T-helper 17 cell (primary cell): ENCODE measurements at places on chromosomes 11 and 22.

DNA sequence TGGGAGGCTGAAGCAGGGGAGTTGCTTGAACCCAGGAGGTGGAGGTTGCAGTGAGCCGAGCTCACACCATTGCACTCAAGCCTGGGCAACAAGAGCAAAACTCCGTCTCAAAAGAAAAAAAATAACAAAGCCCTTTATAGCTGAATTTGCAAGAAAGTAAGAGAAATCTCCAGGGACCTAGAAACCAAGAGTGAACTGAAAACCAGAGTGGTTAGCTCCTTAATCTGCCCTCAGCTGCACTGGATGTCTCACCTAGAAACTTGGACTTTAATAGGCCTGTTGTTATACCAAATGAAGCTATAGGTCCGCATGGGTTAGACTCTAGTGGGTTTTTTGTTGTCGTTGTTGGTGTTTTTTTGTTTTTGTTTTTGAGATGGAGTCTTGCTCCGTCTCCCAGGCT is 4.1 kb downstream of the NEU3 start:
- H3K27me3 ChIP-seq: no peaks in the 10 kb centered on the region
- H3K27ac ChIP-seq: no peak overlapping the region
- DNase-seq: no peak
- peaks cover 18% of the 10 kb centered on the region for H3K4me1 ChIP-seq

DNA sequence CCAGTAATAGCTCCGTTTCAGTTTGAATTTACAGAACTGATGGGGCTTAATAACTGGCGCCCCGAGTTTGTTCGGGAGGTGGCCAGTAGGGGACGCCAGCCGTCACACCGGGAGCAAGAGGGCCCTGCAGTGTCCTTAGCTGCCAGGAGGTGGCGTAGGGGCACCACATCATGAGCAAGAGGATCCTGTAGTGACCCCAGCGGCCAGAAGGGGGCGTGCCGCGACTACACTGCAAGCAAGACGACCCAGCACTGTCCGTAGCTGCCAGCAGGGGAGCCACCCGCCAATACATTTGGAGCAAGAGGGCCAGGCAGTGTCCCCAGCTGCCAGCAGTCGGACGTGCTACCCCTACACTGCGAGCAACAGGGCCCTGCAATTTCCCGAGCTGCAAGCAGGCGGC is 663.7 kb upstream of the B3GAT1 start:
- peaks cover 8% of the 10 kb centered on the region for H3K27me3 ChIP-seq
- no peak overlapping the region for H3K27ac ChIP-seq
- no peaks in the 10 kb centered on the region for H3K36me3 ChIP-seq
- H3K4me3 ChIP-seq: no peak overlapping the region

DNA sequence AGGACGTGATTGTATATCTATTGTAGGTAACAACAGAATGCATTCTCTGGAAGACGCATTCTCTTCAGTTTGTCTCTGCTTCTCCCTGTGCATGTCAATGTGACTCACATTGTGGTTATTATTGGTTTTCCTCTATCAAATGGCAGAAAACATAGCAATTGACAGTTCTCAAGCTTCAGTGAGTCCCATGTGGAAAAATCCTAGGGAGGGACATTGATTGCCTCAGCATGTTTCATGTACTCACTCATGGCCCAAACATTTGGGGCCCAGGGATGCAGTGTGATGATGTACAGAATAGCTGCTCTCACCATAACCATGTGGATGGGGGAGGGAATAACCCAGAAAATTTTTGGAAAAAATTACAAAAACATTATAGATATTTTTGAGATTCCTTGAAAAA is 9.3 kb upstream of the ARL14EP start:
- peaks cover 13% of the 10 kb centered on the region for H3K4me1 ChIP-seq
- peaks cover 1% of the 10 kb centered on the region for H3K36me3 ChIP-seq
- peaks cover 28% of the 10 kb centered on the region for H3K27me3 ChIP-seq
- no peak for DNase-seq
- H3K4me3 ChIP-seq: no peak overlapping the region

GRCh38 chr22:47398491-47398890 is 636.0 kb downstream of the TBC1D22A start:
- peaks cover 16% of the 10 kb centered on the region for H3K27me3 ChIP-seq
- DNase-seq: no peak
- peaks cover 4% of the 10 kb centered on the region for H3K4me1 ChIP-seq
- no peaks in the 10 kb centered on the region for H3K36me3 ChIP-seq

- H3K4me1 ChIP-seq: no peaks in the 10 kb centered on the region
- DNase-seq: no peak
- H3K36me3 ChIP-seq: no peaks in the 10 kb centered on the region
- H3K4me3 ChIP-seq: no peak overlapping the region
Measured at GRCh38 chr11:69160296-69161116, 4.8 kb downstream of the SMIM38 start.

GRCh38 chr22:44615602-44616180 is 86.3 kb upstream of the PRR5 start:
- no peak overlapping the region for H3K27ac ChIP-seq
- peaks cover 2% of the 10 kb centered on the region for H3K4me1 ChIP-seq
- no peak overlapping the region for H3K4me3 ChIP-seq

- peaks cover 4% of the 10 kb centered on the region for H3K36me3 ChIP-seq
- H3K27me3 ChIP-seq: peaks cover 19% of the 10 kb centered on the region
- peak overlapping the region; percentile 85 for H3K27ac ChIP-seq
Measured at GRCh38 chr22:23522623-23523251, 57.4 kb downstream of the IGLL1 start.

- DNase-seq: no peak
- H3K27ac ChIP-seq: peak overlapping the region; percentile 77
- no peaks in the 10 kb centered on the region for H3K27me3 ChIP-seq
- peaks cover 29% of the 10 kb centered on the region for H3K4me1 ChIP-seq
- H3K4me3 ChIP-seq: peak overlapping the region; percentile 88
Measured at GRCh38 chr22:24400726-24401596, 26.4 kb upstream of the ADORA2A start.

DNA sequence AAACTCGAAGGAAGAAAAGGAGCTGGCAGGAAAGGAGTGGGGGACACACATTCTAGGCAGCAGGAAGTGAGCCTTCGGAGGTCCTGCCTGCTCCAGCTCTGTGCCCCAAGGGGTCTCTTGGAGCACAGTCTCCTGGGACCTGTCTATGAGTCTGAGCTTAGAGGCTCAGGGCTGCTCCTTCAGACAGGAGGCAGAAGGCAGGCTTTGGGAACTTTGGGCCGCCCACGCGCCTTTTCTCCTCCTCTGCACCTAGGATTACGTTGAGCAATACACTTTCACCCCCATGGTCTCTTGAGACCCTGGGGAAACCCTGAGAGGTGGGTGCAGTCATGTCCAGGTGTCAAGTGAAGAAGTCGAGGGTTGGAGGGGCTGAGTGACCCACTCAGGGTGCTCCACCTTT is 965 bp downstream of the TCN2 start:
- no peak overlapping the region for H3K4me3 ChIP-seq
- DNase-seq: no peak
- H3K27me3 ChIP-seq: peaks cover 6% of the 10 kb centered on the region
- H3K4me1 ChIP-seq: peaks cover 13% of the 10 kb centered on the region
- H3K27ac ChIP-seq: peak overlapping the region; percentile 68

DNA sequence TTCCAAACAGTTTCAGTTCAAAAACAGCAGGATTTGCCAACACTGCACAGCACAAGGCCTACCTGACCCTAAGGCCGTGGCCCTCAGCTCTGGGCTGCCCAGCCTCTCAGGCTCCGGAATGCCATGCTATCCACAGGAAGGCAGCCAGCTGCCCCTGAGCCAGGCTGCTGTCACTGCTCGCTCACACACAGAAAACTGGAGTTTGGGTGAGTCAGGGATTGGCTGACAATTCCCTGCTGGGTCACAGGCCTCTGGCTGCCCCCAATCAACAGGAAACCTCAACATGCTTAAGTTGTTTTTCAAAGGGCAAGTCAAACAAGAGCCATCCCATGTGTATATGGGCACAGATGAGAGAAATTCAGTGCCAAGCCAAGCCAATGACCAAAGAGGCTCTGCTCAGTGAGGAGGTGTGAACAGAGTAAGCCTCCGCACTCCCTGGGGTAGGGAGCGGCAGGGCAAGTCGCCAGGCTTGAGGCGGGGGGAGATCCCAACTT is 50.2 kb downstream of the RPL27A start:
- peaks cover 5% of the 10 kb centered on the region for H3K27me3 ChIP-seq
- peaks cover 3% of the 10 kb centered on the region for H3K36me3 ChIP-seq
- no peaks in the 10 kb centered on the region for H3K4me1 ChIP-seq
- peak overlapping the region; percentile 61 for H3K27ac ChIP-seq

DNA sequence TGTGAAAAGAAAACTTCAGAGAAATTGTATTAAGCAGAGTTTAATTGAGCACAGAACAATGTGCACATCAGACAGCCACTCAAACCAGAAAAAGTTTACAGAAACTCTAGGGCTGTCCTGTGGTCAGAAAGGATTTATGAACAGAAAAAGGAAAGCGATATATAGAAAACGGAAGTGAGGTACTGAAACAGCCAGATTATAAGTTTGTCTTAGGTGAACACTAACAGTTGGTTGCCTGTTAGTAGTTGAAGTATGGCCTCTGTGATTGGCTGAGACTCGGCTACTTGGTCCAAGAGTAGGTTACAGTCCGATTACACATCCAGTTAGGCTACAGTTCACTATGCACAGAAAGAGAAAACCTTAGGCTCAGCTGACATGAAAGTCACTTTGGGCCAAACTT is 1232.5 kb upstream of the RAG2 start:
- no peaks in the 10 kb centered on the region for H3K36me3 ChIP-seq
- no peak for DNase-seq
- H3K4me3 ChIP-seq: no peak overlapping the region
- no peak overlapping the region for H3K27ac ChIP-seq
- H3K4me1 ChIP-seq: no peaks in the 10 kb centered on the region

DNA sequence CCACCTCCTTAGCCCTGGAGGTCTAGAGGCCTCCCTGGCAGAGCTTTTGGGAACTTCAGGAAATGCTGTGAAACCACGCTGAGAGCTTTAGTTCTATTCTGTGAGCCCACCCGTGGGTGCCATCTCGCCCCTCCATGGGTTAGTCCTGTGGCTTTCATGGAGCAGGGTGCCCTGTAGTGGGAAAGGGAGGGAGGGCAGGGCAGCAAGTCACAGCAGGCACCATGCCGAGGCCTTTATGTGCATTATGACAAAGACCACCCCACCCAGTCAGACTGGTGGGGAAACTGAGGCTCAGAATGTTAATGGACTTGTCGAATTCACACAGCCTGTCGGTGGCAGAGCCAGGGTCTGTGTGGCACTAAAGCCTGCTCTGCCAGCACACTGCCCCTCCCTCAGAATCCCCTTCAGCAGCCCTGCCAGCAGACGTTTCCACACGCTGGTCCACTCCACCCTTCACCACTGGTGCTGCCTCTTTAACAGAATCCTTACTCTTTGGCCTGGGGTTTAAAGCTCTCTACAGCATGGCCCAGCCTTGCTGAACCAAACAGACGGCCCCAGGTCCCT is 13.4 kb downstream of the TMPRSS13 start:
- DNase-seq: no peak
- H3K4me3 ChIP-seq: no peak overlapping the region
- peaks cover 18% of the 10 kb centered on the region for H3K27me3 ChIP-seq
- H3K36me3 ChIP-seq: peaks cover 2% of the 10 kb centered on the region
- H3K4me1 ChIP-seq: peaks cover 17% of the 10 kb centered on the region
- no peak overlapping the region for H3K27ac ChIP-seq

DNA sequence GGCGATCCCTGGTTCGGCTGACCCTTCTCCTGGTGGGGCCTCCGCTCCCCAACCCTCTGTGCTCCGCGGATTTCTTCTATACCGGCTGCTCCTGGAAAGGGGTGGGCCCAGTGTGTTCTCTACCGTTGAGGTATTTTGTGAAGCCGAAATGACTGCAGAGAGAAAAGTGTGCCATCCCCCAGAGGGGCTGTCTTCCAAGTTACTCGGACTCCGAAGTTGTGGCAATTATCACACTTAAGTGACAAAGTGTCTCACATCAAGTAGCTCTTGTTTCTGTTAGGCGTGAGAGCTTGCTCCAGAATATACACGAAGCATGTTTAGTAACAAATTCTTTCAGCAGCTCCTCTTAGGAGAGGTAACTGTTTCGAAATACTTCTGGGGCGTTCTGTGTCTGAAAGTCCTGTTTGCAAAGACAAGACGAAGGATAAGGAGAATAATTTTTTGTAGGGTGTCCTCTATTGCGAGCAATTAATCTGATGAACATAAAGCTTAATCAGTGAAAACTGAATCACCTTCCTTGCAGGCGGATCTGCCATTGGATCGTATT is 434 bp downstream of the XPNPEP3 start:
- peaks cover 26% of the 10 kb centered on the region for H3K4me1 ChIP-seq
- H3K27me3 ChIP-seq: no peaks in the 10 kb centered on the region
- H3K36me3 ChIP-seq: peaks cover 7% of the 10 kb centered on the region
- peak overlapping the region; percentile 99 for H3K27ac ChIP-seq
- peak overlapping the region; percentile 97 for H3K4me3 ChIP-seq

DNA sequence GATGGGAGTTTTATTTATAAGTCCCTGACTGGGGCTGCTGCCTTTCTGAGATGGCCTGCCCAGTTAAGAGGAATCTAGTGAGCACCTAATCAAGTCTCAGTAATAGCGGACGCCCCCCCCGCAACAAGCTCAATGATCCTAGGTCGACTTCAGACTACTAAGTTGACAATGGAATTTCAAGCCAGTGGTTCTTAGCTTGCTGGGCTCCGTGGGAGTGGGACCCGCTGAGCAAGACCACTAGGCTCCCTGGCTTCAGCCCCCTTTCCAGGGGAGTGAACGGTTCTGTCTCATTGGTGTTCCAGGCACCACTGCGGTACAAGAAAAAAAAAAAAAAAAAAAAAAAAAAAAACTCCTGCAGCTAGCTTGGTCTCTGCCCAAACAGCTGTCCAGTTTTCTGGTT is 156.8 kb upstream of the CARD18 start:
- H3K36me3 ChIP-seq: no peaks in the 10 kb centered on the region
- H3K4me3 ChIP-seq: no peak overlapping the region
- H3K27ac ChIP-seq: no peak overlapping the region
- H3K4me1 ChIP-seq: peaks cover 3% of the 10 kb centered on the region
- no peak for DNase-seq

GRCh38 chr11:121389651-121390050 is 62.5 kb upstream of the SORL1 start:
- H3K27me3 ChIP-seq: no peaks in the 10 kb centered on the region
- no peak overlapping the region for H3K4me3 ChIP-seq
- peaks cover 3% of the 10 kb centered on the region for H3K4me1 ChIP-seq
- peaks cover 2% of the 10 kb centered on the region for H3K36me3 ChIP-seq
- no peak for DNase-seq
- no peak overlapping the region for H3K27ac ChIP-seq

DNA sequence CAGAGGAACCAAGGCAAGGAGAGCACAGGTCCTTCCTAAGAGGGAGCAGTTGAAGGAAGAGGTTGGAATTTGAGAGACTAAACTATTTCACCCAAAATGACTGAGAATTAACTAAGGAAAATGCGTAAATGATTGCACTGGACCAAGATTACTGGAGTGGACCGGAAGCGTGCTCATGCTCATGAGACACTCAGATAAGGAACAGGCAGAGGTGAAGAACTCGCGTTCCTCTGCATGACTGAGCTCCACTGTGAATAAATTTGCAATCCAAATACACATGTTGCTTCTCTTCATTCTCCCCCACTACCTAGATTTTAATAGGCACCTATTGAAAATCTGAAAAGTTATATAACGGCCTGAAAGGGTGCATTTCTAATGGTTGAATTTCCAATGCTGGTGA is 207.0 kb downstream of the KIRREL3 start:
- H3K36me3 ChIP-seq: no peaks in the 10 kb centered on the region
- H3K27ac ChIP-seq: no peak overlapping the region
- peaks cover 11% of the 10 kb centered on the region for H3K27me3 ChIP-seq
- H3K4me3 ChIP-seq: no peak overlapping the region
- DNase-seq: no peak
